ENCODE measurements at places on chromosomes 16 and 17. TPM values are rescaled to one million over a fixed set of nuclear protein-coding genes. Genes with fewer than 3 reads are reported as not detected.
A peak's percentile ranks its signal among the peaks of the same experiment; 100 is the strongest.

GRCh38 chr17:15145621-15146020 is 119.5 kb downstream of the PMP22 start:
- no peak overlapping the region for H3K27ac ChIP-seq
- H3K4me3 ChIP-seq: no peak overlapping the region
- no peak for DNase-seq
- no peaks in the 10 kb centered on the region for H3K4me1 ChIP-seq
- no peaks in the 10 kb centered on the region for H3K36me3 ChIP-seq

The KRTAP4-5 gene
- not detected for total RNA-seq

DNA sequence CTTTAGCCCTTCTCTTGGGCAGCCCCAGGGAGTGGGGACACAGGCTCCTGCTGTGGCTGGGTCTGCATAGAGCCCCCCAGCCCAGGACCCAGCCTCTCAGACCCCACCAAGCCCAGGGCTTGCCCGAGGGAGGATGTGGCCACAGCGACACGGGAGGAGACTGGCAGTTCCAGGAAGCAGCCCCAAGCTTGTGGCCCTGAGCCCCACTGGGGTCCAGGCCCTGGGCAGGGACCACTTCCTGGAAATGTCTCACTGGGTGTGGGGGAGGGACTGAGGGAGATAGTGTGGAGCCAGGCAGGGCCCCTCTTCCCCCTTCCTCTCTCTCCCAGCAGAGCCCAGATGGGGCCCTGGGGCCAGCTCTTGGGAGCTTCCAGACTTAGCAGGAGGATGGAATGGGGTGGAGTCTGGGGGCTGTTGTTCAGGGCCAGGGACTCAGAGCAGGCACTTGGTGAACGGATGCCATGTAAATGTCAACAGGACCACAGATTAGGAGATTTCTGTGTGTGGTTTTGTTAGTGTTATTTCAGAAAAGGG is 35.3 kb downstream of the ADGRG5 start:
- peaks cover 55% of the 10 kb centered on the region for H3K4me1 ChIP-seq
- peak overlapping the region; percentile 44 for H3K4me3 ChIP-seq
- DNase-seq: peak; percentile 57
- H3K36me3 ChIP-seq: peaks cover 9% of the 10 kb centered on the region
- H3K27me3 ChIP-seq: peaks cover 5% of the 10 kb centered on the region

The TPSD1 gene
- not detected for total RNA-seq

- DNase-seq: no peak
- peaks cover 26% of the 10 kb centered on the region for H3K27me3 ChIP-seq
- H3K4me3 ChIP-seq: no peak overlapping the region
- no peak overlapping the region for H3K27ac ChIP-seq
Observed at GRCh38 chr17:77718669-77718961, 239.9 kb upstream of the TNRC6C start.

GRCh38 chr17:65171752-65172151 is 34.6 kb downstream of the RGS9 start:
- no peak overlapping the region for H3K4me3 ChIP-seq
- no peaks in the 10 kb centered on the region for H3K27me3 ChIP-seq
- H3K4me1 ChIP-seq: peaks cover 20% of the 10 kb centered on the region
- DNase-seq: no peak

DNA sequence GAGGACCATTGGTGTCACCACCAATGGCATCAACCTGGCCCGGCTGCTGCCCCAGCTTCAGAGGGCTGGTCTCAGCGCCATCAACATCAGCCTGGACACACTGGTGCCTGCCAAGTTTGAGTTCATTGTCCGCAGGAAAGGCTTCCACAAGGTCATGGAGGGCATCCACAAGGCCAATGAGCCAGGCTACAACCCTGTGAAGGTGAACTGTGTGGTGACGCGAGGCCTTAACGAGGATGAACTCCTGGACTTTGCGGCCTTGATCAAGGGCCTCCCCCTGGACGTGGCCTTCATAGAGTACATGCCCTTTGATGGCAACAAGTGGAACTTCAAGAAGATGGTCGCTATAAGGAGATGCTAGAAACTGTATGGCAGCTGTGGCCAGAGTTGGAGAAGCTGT is 111.9 kb upstream of the SIAH1 start:
- H3K4me3 ChIP-seq: no peak overlapping the region
- H3K27me3 ChIP-seq: no peaks in the 10 kb centered on the region
- H3K4me1 ChIP-seq: no peaks in the 10 kb centered on the region

DNA sequence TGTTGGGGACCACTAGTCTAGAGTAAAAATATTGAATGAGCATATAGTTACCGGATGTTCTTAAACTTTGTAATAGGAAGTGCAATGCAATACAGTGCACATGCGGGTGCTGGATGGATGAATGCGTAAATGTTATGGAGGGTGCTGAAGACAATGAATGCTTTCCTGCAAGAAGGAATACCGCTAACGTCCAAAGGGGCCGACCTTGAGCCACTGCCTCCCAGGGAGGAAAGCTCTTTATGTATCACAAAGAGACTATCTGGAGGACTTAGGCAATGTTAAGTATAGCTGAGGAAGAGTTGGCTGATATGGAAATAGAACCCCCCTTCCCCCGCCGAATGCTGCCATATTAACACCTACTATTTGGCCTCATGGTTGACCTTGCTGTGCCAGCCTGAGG is 27.5 kb upstream of the SHCBP1 start:
- no peaks in the 10 kb centered on the region for H3K4me1 ChIP-seq
- no peaks in the 10 kb centered on the region for H3K27me3 ChIP-seq
- peaks cover under 1% of the 10 kb centered on the region for H3K36me3 ChIP-seq

GRCh38 chr16:65717846-65718245 is 596.0 kb upstream of the CDH11 start:
- H3K4me1 ChIP-seq: no peaks in the 10 kb centered on the region
- DNase-seq: no peak
- no peak overlapping the region for H3K27ac ChIP-seq
- peaks cover 4% of the 10 kb centered on the region for H3K27me3 ChIP-seq
- H3K4me3 ChIP-seq: no peak overlapping the region
- H3K36me3 ChIP-seq: no peaks in the 10 kb centered on the region

GRCh38 chr16:20327444-20328041 is at the start of gene GP2:
TSS of gene GP2 (minus strand) at chr16:20327513. CDS start at chr16:20326431, 1,082 bp downstream.
- H3K27me3 ChIP-seq: no peaks in the 10 kb centered on the region
- DNase-seq: no peak
- H3K27ac ChIP-seq: no peak within 1 kb of the TSS
- no peaks in the 10 kb centered on the region for H3K36me3 ChIP-seq
- no peaks in the 10 kb centered on the region for H3K4me1 ChIP-seq

GRCh38 chr17:74742153-74742515 is 5.1 kb downstream of the RAB37 start:
- no peaks in the 10 kb centered on the region for H3K27me3 ChIP-seq
- H3K4me3 ChIP-seq: peak overlapping the region; percentile 67
- H3K4me1 ChIP-seq: peaks cover 91% of the 10 kb centered on the region

DNA sequence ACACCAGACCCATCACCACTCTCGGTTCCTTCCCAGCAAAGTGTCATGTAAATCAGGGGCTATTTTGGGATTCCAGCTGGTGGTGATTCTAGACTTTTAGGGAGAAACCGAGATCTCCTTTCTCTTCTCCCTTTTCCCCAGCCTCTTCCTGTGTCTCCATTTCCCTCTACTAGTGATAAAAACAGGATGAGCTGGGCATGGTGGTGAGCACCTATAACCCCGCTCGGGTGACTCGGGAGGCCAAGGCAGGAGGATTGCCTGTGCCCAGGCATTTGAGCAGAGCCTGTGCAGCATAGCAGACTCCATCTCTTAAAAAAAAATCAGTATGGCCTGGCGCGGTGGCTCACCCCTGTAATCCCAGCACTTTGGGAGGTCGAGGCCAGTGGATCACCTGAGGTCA is 6.1 kb downstream of the TBX21 start:
- no peaks in the 10 kb centered on the region for H3K27me3 ChIP-seq
- peaks cover 64% of the 10 kb centered on the region for H3K4me1 ChIP-seq
- DNase-seq: no peak

GRCh38 chr17:49513641-49514040 is 18.5 kb downstream of the NGFR start:
- no peaks in the 10 kb centered on the region for H3K4me1 ChIP-seq
- no peak overlapping the region for H3K27ac ChIP-seq
- H3K4me3 ChIP-seq: no peak overlapping the region
- H3K36me3 ChIP-seq: no peaks in the 10 kb centered on the region
- peaks cover 12% of the 10 kb centered on the region for H3K27me3 ChIP-seq
- DNase-seq: no peak

- no peaks in the 10 kb centered on the region for H3K36me3 ChIP-seq
- H3K27me3 ChIP-seq: no peaks in the 10 kb centered on the region
- peaks cover 7% of the 10 kb centered on the region for H3K4me1 ChIP-seq
- no peak overlapping the region for H3K27ac ChIP-seq
Observed at GRCh38 chr16:85969591-85969990, 70.6 kb downstream of the IRF8 start.

The SLC43A2 gene
- total RNA-seq: 0.52 TPM

- H3K4me3 ChIP-seq: no peak overlapping the region
- H3K4me1 ChIP-seq: peaks cover 36% of the 10 kb centered on the region
- H3K27me3 ChIP-seq: no peaks in the 10 kb centered on the region
- no peak for DNase-seq
- H3K36me3 ChIP-seq: peaks cover 8% of the 10 kb centered on the region
Observed at GRCh38 chr16:70697594-70698170, 11.8 kb upstream of the MTSS2 start.

DNA sequence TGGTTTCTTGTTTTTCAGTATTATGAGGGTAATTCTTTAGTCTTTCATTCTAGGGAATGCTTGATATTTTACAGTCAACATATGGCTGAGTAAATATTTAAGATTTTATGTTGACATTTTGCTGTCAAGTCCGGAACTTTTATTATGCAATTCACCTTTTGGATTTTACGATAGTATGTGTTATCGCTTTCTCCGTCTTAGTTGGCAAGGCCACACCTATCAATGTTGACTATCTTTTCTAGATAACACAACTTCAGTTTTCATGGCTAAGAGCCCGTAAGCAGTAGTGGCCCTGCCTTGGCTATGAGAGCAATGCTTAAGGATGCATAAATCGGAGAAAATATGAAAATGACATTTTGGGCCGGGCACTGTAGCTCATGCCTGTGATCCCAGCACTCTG is 39.5 kb upstream of the CDH13 start:
- DNase-seq: no peak
- no peaks in the 10 kb centered on the region for H3K4me1 ChIP-seq
- H3K27me3 ChIP-seq: no peaks in the 10 kb centered on the region
- H3K36me3 ChIP-seq: no peaks in the 10 kb centered on the region

The CD300LB gene
- total RNA-seq: not detected

GRCh38 chr17:80948019-80948975 is 43.3 kb upstream of the CHMP6 start:
- H3K36me3 ChIP-seq: peaks cover 27% of the 10 kb centered on the region
- H3K4me1 ChIP-seq: peaks cover 7% of the 10 kb centered on the region
- no peak for DNase-seq
- H3K27me3 ChIP-seq: no peaks in the 10 kb centered on the region
- no peak overlapping the region for H3K4me3 ChIP-seq

DNA sequence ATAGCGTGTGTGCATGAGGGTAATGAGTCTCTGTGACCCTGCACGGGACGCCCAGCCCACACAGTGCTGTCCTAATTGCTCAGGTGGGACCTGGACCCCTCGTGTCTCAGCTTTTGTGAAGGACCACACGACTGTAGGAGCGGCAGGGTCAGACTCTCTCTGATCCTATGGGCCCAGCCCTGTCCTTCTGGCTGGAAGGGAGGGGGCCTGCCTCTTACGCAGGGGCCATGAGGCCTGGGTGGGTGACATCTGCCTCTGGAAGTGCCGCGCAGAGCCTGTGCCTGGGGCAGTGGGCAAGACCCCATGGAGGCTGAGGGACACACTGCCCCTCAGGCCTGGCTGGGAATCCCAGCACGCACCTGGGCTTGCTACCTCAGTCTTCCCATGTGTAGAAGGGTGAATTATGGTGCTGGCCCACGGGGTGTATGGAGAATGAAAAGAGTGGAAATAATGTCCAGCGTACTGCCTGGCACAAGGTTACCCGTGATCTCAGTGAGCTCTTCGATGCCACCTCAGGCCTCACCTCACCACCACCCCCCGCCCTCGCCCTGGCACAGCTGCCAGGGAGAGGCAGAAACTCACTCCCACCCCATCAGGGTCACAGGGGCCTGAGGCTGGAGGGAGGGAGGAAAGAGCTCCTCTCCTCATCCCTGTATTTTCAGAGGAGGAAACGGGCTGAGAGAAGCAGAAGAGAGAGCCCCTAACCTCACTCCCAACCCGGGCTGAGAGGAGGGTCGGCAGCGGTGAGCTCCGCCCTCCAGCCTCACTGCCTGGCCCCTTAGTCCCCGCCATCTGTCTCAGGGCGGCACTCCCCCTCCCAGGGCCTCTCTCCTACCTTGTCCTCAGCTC is 27.1 kb upstream of the DBNDD1 start:
- H3K4me3 ChIP-seq: no peak overlapping the region
- peaks cover 4% of the 10 kb centered on the region for H3K27me3 ChIP-seq
- no peaks in the 10 kb centered on the region for H3K36me3 ChIP-seq

- H3K4me1 ChIP-seq: no peaks in the 10 kb centered on the region
- no peaks in the 10 kb centered on the region for H3K36me3 ChIP-seq
- H3K4me3 ChIP-seq: no peak overlapping the region
Observed at GRCh38 chr17:70086516-70086915, 11.5 kb downstream of the KCNJ16 start.

The OR3A1 gene
- total RNA-seq: 0.44 TPM

The KRTAP9-8 gene
- total RNA-seq: not detected

The AIPL1 gene
- total RNA-seq: not detected
